Stimulated activated CD8-positive, alpha-beta memory T cell treated with anti-CD3 and anti-CD28 coated beads, Interleukin-12 subunit alpha, Interleukin-12 subunit beta, amount 100 ng/mL, for 4 hours (primary cell): ENCODE measurements at places on chromosomes 2 and 18.

- no peak for DNase-seq
Observed at GRCh38 chr2:34401186-34401585, 802.1 kb upstream of the FAM98A start.

- DNase-seq, result no peak
Observed at GRCh38 chr2:28809927-28810326, 707 bp upstream of the SPDYA start.

- DNase-seq, result no peak
Observed at GRCh38 chr2:20666304-20667150, at the start of gene GDF7. GDF7 (plus strand) TSS chr2:20667144; CDS start chr2:20667240, 96 bp downstream.

- no peak for DNase-seq
Observed at GRCh38 chr18:76495006-76495370, at the start of gene ZNF516. ZNF516 (minus strand) TSS chr18:76495242; CDS start chr18:76443054, 52,188 bp downstream.

DNA sequence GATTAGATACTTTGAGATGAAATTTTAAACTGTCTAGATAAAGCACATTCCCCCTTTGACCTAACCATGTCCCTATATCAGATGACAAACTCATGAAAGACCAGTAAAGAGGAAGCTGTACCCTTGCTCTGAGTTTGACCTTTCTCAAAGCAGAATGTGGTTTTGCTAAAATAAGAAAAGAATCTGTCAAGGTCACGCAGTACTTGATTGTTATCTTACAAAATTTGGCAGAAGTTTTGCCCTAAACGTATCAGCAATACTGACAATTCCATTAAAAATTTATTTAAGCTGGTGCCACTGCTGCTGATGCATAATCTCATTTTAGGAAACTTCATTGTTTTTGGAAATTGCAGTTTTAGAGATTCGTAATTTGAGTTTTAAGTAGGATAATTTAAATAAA, 31.2 kb upstream of the GALM start:
- DNase-seq, result no peak

GRCh38 chr2:153770359-153770991, 101.2 kb upstream of the GALNT13 start:
- DNase-seq, result no peak

DNA sequence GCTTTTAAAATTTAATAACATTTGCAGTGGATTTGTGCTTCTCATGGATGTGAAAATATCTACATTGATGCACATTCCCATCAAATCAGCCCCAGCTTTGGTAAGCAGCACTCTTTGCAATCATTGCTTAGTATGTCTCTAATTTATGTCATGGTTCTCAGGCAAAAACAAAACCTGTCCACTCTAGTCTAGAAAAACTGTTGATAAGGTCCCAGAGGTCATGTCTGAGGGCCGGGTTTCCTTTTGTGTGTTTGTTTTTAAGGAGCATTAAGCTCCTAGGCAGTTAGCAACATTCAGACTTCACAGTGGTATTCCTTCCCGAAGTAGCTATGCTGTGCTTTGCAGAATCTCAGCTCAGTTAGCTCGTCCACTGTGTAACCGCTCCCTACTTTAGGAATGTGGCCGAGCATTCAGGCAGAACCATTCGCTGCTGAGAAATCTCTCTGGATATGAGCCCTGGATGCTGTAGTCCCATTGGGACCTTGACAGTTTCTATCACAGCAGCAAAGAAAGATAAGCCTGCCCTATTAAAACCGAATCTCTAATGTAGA, 4.0 kb downstream of the DIPK1C start:
- DNase-seq, result no peak

DNA sequence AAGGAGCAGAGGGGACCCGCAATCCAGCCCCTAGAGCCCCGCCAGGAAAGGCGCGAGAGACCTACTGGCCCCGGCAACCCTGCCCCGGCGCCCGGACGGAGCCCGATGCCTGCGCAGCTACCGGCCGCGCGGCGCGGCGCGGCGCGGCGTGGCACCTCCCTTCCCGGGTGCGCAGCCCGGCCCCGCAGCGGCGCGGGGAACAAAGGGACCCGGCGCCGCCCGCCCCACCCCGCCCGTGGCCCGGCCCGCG, 307 bp downstream of the CDH2 start:
- DNase-seq, result no peak

DNA sequence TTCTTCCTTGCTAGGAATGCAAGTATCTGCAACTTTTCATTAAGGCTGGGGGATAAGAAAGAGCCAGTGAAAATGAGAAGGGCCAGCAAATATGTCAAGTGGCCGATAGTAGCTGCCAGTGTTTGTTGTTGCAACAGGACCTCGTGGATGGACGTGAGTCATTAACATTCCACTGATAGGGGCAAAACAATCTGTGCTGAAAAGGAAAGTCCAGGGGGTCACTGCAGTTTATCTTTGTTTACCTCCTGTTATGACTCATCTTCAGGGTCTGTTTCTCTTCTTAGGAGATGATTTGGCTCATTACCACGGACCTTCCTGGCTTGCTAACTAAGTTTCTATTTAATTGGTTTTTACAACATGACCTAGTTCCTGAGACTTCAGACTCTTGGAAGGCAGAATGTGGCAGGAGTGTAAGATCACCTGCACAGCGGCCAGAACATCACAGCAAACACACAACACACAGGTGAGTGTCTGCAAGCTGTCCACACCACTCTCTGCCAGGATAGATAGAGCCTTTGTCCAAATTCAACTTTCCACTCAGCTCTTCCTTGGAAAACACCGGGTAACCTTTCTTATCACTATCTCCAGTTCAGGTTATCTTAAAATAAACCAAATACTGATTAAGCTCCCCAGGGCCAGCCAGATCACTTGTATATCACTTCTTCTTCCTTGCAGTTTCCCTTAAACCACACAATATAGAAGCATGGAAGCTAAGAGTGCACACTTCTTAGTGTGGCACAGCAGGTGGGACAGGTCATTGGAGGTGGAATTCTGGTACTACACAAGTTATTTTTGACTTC, 157.5 kb upstream of the LMAN1 start:
- no peak for DNase-seq

- no peak for DNase-seq
Observed at GRCh38 chr2:6922201-6922656, 5.0 kb downstream of the RNF144A start.

DNA sequence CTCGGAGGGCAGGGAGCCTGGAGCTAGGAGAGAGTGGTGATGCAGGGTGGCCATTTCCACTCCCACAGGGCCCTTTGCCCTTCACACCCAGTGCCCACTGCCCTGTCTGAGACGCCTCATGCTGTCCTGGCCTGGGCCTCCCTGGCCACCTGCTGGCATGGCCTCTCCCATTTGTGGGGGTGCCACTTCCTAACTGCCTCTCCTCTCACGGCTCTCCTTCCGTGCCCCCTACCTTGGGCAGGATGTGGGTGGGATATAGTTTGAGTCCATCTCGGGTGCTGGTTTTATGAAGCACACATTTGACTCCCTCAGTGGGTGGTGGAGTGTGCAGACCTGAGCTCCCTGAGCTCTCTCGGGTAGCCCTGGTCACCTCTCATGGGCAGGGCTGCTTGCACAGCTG, 46.0 kb downstream of the DGKD start:
- DNase-seq, result no peak
